Aorta (tissue), 5 donors: ENCODE measurements at places on chromosomes 7 and 10. TPM values are rescaled to one million over a fixed set of nuclear protein-coding genes. Genes with fewer than 3 reads are reported as not detected.

- no peak for DNase-seq
Observed at GRCh38 chr7:21953781-21954180, 8.1 kb upstream of the CDCA7L start.

Gene ABCB1
- total RNA-seq = 2.3 TPM

GRCh38 chr7:123417580-123417979 lies 116.8 kb downstream of the IQUB start:
- DNase-seq = no peak

DNA sequence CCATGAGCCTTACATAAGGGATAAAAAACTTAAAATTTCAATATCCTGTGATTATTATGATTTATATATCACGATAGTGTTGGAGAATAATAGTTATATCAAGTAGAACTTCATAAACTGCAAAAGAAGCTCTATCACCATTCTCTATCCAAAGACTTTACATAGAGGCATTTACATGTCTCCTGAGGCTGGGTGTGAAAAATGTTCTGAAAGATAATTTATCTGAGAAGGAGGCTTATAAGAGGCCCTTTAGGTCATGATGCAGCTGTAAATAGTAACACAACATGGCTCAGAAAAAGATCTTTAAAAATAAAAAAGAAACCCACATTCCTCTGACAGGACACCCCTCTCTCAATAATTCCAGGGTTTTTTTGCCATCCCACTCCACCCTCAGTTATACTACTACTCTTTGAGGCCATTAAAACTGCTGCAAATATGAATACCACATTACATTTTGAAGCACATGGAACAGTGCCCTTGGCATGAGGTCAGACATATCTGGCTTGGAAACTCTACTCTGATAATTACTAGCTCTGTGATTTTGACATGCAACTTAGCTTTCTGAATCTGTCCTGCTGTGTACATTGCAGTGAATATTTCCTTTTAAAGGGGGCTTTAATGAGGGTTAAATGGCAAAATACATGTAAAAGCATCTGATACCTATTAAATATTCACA lies 55.5 kb downstream of the SLC16A12 start:
- DNase-seq = no peak

DNA sequence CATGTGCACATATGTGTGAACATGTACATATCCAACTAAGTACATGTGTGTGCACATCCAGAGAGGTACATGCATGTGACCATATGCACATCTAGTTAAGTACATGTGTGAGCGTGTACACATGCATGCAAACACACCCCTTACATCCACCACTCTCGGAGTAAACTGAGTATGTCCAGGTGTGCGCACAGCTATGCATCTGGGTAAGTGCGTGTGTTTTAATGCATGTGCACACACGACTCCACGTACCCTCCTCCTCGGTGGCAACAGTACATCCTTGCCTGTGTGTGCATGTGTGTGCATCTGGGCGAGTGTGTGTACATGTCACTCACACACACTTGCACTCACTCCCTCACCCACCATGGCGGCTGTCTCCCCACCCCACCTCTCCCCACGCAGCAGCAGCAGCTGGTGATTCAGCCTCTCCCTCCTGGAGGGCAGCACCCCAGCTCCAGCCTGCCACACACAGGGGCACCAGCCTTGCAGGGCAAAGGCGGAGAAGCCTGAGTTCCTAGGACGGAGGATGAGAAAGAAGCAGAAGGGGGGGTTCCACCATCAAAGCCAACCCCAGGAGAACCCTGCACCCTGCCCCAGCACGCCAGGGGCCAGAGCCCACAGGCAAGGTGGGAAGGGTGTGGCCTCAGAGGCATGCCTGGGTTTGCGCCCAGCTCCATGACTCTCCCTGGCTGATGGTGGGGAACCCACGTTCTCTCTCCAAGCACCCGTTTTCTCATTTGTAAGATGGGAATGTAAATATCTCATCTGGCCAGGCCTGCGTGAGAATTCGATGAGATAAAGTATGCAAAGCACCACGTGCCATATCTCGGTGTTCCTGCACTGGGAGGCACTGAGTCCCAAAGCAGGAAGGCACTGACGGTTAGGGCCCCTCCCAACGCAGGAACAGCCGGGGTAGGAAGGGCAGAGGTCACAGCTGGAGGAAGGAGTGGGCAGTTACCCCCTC lies 27.7 kb upstream of the DNAAF5 start:
- no peak for DNase-seq

GRCh38 chr7:141358386-141358785 lies 192.8 kb upstream of the AGK start:
- DNase-seq = no peak

Gene CALML5
- total RNA-seq = not detected

Gene OR2A1
- total RNA-seq = 0.39 TPM

- peak; percentile 43 for DNase-seq
Observed at GRCh38 chr10:79391231-79392019, 44.2 kb downstream of the PPIF start.

GRCh38 chr10:128069351-128070051 lies 56.7 kb downstream of the MKI67 start:
- DNase-seq = peak; percentile 84

Gene DRGX
- total RNA-seq = not detected

Gene CYP2W1
- total RNA-seq = not detected

DNA sequence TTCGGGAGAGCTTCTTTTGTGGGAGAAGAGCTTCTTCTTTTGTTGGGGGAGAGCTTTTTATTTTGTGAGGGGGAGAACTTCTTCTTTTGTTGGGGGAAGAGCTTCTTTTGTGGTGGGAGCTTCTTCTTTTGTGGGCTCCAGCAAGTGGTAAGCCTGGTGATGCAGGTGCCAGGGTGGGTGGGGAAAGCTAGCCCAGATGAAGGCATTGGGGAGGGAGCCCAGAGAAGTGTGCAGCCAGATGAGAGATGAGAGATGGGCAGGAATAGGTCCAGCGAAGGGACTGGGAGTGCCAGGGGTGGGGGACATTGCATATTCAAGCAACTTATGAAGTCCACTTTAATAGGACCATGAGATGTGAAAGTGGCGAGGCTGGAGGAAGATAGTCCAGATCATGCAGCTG lies 9.7 kb downstream of the ADRA2A start:
- DNase-seq = no peak

Gene PON1
- not detected for total RNA-seq

Gene KAT6B
- total RNA-seq = 47.5 TPM

DNA sequence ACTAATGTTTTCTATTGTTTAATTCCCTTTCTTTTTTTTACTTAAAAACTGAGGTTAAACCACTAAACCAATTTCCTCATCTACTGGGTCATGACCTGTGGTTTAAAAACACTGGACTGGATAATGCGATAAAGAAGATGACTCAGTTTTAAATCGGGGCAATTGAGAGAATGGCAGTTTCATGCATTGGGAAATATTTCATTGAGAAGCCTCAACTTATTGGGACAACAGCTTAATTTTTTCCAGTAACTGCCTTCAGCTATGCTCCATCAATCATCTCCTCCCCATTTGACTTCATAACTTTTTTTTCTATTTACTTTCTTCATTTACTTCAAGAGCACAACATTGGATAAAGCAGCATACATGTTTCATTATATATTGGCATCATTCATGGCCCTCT lies 61.8 kb upstream of the MET start:
- no peak for DNase-seq

DNA sequence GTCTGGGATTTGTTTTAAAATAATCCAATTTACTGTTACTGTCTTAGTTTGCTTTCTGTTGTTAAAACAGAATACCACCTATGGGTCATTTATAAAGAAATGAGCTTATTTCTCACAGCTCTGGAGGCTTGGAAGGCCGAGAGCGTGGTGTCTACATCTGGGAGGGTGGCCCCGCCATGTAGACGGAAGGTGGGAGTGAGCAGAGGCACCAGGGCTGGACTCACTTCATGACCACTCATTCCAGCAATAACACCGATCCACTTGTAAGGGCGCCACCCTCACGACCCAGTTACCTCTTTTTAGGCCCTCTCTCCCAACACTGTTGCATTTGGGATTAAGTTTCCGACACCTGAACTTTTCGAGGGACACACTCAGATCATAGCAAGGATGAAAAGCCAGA lies 36.2 kb upstream of the CFAP46 start:
- DNase-seq = no peak
